Stimulated activated CD4-positive, alpha-beta T cell treated with anti-CD3 and anti-CD28 coated beads, Interleukin-2, amount 100 ng/mL, for 24 hours (primary cell): ENCODE measurements at places on chromosomes 5 and 9.

DNA sequence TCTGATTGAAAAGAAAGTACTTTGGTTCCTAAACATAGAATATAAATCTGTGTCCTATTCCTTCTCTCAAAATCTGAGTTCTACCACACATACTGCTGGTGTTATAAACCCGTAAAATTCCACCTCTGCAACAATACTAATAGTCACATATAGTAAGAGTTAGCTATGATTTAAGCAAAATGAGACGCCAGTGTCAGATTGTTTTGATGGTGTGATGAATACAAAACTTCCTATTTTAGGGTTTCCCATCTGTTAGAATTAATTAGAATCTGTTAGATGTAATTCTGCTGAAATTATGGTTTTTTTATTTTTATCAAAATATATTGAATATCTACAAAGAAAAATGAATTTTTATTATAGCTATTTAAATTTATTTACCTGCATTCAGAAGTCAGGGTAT is 26.7 kb downstream of the ARSK start:
- no peak for DNase-seq

GRCh38 chr9:12801663-12802062 is 26.8 kb downstream of the LURAP1L start:
- DNase-seq: no peak

GRCh38 chr5:87321605-87322004 is 53.9 kb downstream of the RASA1 start:
- no peak for DNase-seq

GRCh38 chr9:136244969-136245218 is 718 bp downstream of the QSOX2 start:
- no peak for DNase-seq

DNA sequence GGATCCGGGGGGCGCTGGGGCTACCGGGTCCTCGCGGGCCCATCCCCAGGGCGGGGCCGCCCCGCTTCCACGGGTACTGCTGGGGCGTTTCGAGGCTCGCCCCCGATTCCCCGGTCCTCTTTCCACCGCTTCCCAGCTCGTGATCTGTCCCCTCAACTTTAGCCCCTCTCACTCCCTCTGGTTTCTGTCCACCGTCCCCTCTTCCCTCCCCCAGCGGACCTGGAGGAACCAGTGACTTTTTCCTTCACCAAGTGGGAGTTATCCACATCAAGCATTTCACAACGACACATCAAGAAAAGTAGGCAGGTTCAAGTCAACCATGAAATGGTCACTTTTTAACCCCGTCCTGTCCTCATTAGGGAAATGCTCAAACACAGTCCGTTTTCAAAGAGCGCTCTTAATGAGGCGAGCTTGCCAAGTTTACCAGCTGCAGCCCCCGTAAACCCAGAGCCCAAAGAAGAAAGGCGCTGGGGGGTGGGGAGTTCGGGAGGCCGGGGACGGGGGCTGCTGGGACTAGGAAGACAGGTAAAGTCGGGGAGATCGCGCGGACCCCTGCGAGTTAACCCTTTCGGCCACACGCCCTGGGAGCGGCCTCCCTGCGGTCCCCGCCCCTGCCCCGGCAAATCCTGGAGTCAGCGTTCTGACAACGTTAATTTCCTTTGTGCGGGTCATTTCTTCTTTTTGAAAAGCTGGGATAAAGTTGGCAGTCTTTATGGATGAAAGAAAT is 2.1 kb upstream of the NFIB start:
- DNase-seq: no peak

GRCh38 chr5:104345222-104346016 is 782.8 kb upstream of the NUDT12 start:
- DNase-seq: no peak

DNA sequence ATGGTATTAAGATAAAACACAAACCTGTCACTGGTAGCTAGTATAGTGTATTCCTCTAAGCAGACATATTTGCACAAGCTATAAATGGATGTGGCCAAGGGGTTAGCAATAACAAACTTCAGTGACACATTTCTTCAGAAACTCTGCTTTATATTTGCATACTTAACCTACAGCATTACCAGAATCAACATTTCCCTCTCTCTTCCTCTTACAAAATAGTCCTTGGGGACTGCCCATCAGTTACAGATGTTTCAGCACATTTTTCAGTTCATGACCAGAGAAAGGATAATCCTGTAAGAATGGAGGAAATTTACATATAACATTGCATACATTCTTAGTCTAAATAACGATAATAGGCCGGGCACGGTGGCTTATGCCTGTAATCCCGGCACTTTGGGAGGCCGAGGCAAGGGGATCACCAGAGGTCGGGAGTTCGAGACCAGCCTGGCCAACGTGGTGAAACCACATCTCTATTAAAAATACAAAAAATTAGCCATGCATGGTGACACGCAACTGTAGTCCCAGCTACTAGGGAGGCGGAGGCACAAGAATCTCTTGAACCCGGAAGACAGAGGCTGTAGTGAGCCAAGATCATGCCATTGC is 25.3 kb upstream of the SLC1A1 start:
- no peak for DNase-seq

- no peak for DNase-seq
Measured at GRCh38 chr5:55902696-55903095, 51.5 kb downstream of the IL31RA start.

DNA sequence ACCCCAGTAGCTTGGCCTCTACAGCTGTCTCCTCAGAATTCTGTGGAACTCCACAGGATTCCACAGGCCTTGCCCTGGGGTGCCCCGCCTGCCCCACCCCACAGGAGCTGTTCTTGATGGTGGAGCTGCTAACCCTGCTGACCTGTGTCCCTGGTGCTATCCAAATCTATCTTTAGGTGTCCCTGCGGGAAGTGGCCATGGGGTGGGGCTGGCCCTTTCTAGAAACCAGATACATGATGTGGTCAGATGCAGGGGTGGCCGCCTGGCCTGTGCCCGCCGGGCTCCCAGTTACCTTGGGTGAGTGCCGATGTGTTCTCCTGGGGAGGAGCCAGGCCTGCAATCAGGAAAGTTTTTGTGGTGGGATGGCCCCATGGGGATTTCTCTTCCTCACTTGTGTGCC is 34.2 kb downstream of the WNK2 start:
- DNase-seq: no peak
